Thymus (tissue), 14 donors: ENCODE measurements at places on chromosomes 12 and 14. TPM values are rescaled to one million over a fixed set of nuclear protein-coding genes. Genes with fewer than 3 reads are reported as not detected.

The PELI2 gene
- 8.6 TPM for polyA plus RNA-seq

The RABGGTA gene
- polyA plus RNA-seq = 40.4 TPM

The LRRK2 gene
- polyA plus RNA-seq = 10.4 TPM

The GLT1D1 gene
- 1.1 TPM for polyA plus RNA-seq

The SOAT2 gene
- 0.71 TPM for polyA plus RNA-seq

The SYCP3 gene
- polyA plus RNA-seq = 1.4 TPM

The TCL1B gene
- polyA plus RNA-seq = 0.14 TPM

The EFS gene
- polyA plus RNA-seq = 5.2 TPM

The PEBP1 gene
- polyA plus RNA-seq = 210 TPM

The TMPRSS12 gene
- not detected for polyA plus RNA-seq

The RNASE1 gene
- 491 TPM for polyA plus RNA-seq
